ENCODE measurements at places on chromosomes 7 and 10.

GRCh38 chr7:50962962-50963374 is 180.3 kb upstream of the GRB10 start:
- DNase-seq, result peak; percentile 38

DNA sequence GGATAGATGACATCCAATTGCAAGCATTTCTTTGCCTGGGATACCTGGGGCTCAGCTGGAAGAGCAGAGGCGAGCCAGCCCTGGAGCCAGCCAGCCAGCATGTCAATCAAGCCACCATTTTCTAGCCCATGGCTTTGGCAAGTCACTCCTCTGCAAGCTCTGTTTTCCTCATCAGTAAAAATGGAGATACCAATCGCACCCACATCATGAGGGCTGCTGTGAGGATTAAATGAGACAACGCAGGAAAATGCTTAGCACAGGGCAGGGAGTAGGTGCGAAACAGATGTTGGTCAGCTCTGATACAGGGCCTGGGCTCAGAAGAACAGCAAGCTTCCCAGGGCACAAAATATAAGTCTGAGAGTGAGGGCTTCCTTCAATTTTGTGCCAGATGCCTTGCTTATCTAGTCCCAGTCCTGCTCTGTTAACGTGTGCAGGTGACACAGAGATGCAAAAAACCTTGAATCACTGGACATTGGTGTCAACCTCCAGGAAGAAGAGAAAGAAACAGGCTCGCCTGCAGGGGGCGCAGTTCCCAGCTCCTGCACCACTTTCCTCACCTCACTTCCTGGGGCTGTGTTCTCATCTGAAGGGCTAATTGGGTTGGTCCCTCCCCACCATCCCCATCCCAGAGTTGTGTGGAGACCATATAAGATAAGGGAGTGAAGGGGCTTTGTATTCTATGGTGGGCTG is 72.8 kb upstream of the CACUL1 start:
- DNase-seq, result no peak

GRCh38 chr10:123958241-123958640 is 66.6 kb upstream of the CPXM2 start:
- DNase-seq, result no peak

GRCh38 chr10:24737001-24737400 is 13.3 kb upstream of the ARHGAP21 start:
- no peak for DNase-seq

- DNase-seq, result peak; percentile 30
Measured at GRCh38 chr10:35172574-35172973, 45.9 kb downstream of the CREM start.

- DNase-seq, result peak; percentile 41
Measured at GRCh38 chr7:2761131-2761624, 73.2 kb downstream of the AMZ1 start.

GRCh38 chr7:73613954-73614735 is 10.2 kb downstream of the MLXIPL start:
- DNase-seq, result peak; percentile 64

- no peak for DNase-seq
Measured at GRCh38 chr7:5231811-5232484, 41.9 kb downstream of the WIPI2 start.

GRCh38 chr10:119288574-119289001 is 81.2 kb downstream of the GRK5 start:
- DNase-seq, result no peak

DNA sequence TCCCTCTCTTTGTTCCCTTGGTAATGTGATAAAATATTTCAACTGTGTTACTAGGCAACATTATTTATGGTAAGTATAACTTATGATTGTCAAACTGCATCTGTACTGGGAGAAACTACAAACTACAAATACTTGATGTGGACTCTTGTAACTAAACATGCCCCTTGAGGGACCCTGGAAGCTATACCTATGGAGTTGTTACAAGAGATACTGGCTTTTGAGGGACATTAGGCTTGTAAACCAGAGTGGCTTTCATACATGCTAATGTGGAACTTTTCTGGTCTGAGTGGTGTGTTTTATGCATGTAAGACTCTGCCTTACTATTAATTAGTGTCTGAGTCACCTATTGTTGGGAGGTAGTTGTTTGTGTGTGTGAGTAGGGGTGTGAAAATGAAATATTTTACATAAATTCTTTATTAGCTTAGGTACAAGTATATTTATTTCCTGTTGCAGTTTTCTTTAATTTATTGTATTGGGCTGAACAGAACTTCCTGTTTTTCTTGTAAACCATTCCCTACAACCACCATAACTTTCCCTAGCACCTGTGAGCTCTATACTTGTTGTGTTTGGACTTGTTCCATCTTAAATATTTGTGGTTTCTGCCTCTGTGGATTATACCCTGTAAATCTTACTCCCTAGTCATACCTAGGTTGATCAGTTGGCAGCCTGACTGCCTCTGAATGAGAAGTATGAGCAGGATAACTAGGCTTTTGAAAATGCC is 49.8 kb downstream of the STK31 start:
- DNase-seq, result peak; percentile 76

DNA sequence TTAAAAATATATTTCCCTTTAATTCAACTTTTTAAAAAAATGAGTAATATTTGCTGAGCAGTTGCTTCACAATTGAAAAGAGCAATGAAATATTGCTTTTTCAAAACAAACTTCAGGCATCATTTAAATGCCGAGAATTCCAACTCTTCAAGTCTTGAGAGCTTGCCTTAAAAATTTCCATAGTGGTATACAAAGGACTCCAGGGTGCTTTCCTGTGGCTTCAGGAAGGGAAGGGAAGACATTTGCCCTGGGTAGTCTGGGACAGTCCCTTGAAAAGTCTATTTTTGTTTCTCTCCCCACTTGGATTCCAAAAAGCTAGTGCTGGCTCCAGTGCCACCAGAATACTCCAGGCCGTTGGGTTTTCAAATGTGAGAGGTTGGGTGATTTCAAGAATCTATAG is 71.7 kb downstream of the HYCC1 start:
- no peak for DNase-seq

DNA sequence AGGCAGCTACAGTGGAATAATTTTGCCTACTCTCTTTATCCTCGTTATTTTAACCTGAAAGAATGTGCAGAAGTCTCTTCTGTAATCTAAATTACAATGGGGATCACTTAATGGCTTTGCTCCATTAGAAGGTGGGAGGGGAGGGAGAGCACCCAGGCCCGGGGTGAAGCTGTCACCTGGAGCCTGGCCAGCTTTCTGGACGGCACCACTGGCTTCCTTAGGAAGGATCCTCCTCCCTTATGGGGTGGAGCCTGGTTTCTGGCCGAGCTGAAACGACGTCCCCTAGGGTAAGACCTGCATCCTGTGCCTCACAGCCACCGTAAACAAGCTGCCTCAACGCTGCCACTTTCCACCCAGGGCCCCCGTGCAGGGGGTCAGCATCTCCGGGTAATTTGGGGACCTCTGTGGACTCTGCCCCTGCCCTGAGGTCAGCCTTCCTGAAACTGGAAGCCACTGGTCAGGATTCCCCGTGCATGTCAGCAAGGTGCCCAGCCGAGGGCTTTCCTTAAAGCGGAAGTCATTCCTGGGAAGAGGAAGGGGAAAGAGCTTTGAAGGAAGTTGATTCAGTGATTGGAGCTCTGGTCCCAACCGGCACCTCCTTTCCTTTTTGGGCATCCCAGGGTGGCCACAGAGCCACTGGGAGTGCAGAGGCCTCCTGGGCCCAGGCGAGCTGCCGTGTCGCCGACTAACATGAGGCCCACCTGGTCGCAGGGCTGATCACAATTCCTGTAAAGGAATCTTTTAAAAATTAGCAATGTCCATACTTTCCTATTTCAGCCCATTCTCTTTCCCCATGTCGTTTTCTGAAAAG is 569.1 kb downstream of the DNAJB6 start:
- DNase-seq, result no peak

GRCh38 chr7:78924581-78924980 is 528.9 kb downstream of the MAGI2 start:
- DNase-seq, result peak; percentile 16

DNA sequence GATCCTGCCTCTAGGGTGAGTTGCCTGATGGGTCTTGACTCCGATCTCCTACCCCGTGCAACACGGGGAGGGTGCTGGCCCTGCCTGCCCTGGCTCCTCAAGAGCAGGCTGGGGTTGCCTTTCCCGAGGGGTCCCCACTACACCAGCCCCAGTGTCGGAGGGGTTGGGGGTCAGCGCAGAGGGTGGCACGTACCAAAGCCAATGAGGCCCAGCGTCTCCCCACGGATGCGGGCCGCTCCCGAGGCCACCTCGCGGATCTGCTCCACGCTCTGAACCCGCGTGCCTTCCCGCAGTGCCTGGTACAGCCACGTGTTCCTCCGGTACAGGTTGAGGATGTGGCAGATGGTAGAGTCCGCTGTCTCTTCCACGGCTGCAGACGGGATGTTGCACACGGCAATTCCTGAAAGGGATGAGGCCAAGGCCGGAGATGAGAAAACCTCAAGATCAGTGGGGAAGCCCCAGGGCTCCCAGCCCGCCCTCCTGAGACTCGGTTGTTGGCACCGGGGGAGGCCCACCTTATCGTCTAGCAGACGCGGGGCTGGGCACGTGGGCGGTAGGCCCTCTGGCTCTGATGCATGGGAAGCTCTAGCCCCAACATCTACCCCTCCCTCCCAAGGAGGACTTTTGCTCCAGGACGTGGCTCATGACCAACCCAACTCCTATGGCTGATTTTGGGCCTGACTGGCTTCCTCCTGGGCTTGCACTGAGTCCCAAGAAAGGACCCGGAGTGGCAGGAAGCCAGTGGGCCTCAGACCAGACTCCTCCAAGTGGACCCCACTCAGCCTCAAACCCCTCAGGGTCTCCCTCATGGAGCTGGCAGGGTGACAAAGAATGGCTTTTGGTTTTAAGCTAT is 56.1 kb downstream of the ZRANB1 start:
- DNase-seq, result no peak

DNA sequence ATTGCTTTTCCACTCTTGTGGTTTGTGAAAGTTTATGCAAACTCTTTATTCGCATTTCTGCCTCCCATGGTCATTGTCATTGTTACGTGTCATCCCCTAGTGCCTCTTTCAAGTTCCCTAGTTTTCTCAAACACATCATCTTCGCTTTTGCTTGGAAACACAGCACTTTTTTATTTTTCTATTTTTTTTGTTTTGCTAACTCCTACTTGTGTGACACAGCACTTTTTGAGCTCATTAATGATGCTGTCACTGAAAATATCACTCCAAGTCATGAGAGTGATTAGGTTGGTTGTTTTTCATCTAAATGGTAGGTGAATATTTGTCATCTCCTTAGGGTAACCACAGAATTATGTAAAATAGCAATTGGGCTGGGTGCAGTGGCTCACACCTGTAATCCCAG is 8.5 kb upstream of the STX1A start:
- no peak for DNase-seq

DNA sequence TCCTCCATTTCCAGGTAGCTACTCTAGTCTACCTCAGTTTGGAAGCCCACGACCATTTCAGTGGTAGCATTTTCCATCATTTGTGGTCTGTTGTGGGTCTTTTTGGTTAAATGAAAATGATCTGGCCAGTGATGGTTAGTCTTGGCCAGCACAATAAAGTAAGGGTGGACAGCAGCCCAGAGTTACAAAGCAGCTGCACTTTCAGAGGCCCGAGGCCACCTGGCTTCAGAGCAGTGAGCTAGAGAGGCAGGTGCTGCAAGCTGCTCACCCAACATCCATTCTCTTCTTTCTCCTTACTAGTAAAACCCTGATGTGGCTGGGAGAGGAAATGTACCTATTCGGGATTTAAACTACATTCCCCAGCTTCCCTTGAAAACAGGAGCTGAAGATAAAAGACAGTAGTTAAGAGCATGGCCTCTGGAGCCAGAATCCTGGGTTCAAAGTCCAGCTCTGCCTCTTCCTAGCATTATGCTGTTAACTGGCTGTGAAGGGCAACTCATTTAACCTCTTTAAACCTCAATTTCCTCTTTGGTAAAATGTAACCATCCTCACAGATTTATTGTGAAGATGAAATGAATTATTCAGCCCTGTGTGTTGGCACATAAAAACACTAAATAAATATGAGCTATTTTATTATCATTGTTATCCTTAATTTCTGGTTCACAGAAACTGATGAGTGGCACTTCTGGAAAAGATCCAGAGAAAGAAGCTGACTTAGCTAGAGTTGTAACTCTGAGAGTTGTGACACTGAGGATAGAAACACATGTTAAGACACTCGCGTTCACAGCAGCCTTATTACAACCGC is 517.4 kb downstream of the PARD3 start:
- no peak for DNase-seq

GRCh38 chr10:72779874-72780273 is 87.9 kb downstream of the MCU start:
- no peak for DNase-seq

DNA sequence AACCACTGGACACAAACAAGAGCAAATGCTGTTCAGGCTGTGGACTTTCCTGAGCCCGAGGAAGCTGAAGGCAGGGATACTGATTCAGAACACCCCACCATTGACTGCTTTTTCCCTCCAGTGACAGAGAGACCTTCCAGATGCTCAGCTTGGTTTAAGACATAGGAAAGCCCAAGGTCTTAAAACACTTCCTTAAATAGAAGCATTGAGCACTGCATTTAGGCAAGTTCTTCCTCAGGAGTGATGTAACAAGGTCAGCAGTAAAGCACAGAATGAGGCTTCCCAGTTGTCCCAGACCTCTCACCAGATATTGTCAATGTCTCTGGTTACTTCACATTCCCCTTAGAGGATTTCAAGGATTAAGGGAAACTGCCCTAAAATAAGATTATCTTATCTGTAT is 19.6 kb upstream of the CDCA7L start:
- DNase-seq, result peak; percentile 51

- DNase-seq, result no peak
Measured at GRCh38 chr7:155257482-155258225, 40.0 kb upstream of the INSIG1 start.

DNA sequence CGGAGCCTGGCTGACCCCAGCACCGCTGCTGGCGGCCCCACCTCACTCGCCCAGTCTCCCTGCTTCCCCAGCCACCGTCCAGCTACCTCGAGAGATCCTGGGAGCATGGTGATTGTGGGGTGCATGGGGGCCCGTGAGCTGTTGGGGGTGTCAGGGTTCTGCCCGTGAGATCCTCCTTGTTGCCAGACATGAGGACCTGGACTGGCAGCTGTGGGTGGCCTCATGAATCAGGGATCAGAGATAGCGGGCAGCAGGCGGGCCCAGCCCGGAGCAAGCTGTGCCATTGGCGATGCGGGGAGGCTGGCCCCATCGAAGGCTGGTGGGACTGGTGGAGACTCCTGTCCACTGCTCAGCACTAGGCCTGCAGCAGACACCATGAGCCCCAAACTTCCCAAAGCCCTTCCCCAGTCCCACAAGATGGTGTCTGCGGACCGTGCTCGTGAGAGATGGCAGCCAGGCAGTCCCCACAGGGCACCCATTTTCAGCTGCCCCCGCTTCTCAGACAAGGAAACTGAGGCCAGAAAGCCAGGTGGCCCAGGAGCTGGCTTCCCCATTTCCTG is 75.6 kb downstream of the LHPP start:
- no peak for DNase-seq

- no peak for DNase-seq
Measured at GRCh38 chr7:38775506-38776175, 133.3 kb downstream of the VPS41 start.

GRCh38 chr10:104630731-104631130 is 10.4 kb upstream of the SORCS3 start:
- DNase-seq, result no peak

GRCh38 chr10:113169853-113170460 is 219.9 kb downstream of the TCF7L2 start:
- no peak for DNase-seq

GRCh38 chr7:94655126-94655847 is 646 bp downstream of the SGCE start:
- DNase-seq, result peak; percentile 58
